Fibroblast of skin of back (primary cell): ENCODE measurements at places on chromosomes 5 and 9.

- DNase-seq = peak; percentile 57
These were observed 268.2 kb downstream of the MLLT3 start for GRCh38 chr9:20353931-20354652.

GRCh38 chr9:6382681-6383080 is 30.3 kb upstream of the UHRF2 start:
- peak; percentile 19 for DNase-seq

DNA sequence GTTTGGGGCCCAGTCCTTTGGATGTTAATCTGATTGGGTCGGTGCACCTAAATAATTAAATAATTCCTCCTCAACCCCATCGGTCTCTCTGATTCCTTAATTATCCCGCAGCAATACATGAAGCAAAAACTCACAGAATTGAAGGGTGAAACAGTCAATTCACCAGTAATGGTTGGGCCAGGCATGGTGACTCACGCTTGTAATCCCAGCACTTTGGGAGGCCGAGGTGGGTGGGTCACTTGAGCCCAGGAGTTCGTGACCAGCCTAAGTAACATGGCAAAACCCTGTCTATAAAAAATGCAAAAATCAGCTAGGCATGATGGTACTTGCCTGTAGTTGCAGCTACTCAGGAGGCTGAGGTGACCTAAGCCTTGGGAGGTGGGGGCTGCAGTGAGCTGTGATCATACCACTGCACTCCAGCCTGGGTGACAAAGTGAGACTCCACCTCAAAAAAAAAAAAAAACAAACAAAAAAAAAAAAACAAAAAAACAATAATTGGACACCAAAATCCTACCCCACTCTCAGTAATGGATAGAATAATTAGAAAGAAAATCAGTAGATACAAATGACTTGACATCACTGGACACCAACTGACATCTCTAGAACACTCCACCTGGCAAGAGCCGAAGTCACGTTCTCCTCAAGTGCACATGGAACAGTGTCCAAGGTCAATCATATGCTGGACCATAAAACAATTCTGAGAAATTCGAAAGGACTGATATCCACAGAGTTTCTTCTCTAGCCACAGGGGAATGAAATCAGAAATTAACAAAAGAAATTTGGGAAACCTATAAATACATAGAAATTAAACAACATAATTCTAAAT is 5.3 kb downstream of the ABO start:
- DNase-seq = no peak

GRCh38 chr5:10424124-10424731 is 17.5 kb upstream of the ROPN1L start:
- DNase-seq = peak; percentile 50

GRCh38 chr9:83960991-83961390 is 19.0 kb downstream of the HNRNPK start:
- no peak for DNase-seq

- no peak for DNase-seq
These were observed 41.2 kb downstream of the SLC6A3 start for GRCh38 chr5:1404062-1404461.

GRCh38 chr5:126269511-126269910 is 153.7 kb upstream of the GRAMD2B start:
- DNase-seq = no peak

DNA sequence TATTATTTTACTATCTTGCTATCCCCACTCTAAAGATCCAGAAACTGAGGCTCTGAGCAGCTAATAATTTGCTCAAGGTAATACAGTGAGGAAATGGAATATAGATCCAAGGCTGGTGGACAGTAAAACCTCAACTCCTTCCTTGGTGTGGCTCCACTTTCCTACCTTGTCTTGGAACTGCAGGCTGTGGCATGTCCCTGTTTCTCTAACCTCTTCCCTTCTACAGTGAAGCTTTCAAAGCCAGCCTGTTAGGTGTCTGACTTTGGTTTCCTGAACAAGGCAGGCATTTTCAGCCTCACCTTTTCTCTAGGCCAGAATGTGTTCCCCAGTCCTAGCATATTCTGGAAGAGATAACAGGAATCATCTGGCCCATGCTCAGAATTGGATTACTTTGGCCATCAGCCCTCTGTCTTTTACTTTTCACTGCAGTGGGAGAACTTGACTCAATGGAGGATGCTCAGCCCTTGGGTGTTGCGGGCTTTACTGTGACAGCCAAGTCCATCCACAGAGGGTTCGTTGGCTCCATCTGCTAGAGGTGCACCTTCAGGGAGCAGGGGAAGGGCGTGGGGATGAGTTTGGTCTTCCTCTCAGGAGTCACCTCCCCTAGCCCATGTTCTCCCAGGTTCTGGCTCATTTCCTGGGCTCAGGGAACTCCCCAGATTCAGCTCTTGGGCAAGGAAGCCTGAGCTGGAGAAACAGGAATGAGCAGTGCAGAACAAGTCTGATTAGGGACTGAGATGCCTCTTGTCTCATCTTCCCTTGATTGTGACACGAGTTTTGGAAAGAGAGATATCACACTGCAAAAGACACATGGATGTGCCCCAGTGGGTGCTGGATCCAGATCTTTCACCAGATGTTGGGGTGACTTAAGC is 1.1 kb downstream of the NIPAL4 start:
- DNase-seq = no peak

DNA sequence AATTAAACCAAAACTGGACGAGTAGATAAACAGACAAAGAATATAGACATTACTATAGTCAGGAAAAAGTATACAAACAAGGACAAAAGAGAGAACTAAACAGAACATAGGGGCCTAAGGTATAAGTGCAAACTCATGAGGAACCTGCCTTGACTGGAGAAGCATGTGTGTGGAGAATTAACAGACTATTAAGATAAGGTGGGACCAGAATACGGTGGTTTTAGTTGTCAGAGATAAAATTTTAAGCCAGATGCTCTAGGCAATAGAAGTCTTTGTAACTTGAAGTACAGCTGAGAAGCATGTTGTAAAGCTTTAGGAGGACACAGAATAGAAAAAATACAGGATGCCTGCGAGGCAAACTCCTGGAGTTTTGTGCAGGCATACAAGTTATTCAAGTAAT is 707.1 kb downstream of the PTPRD start:
- DNase-seq = no peak

GRCh38 chr9:99350461-99350860 is 128.4 kb downstream of the SEC61B start:
- no peak for DNase-seq
